ENCODE measurements at places on chromosomes 12 and 14.

- no peak for DNase-seq
These were observed 27.3 kb downstream of the DAAM1 start for GRCh38 chr14:59215757-59216156.

- no peak for DNase-seq
These were observed 2.1 kb downstream of the RNASE13 start for GRCh38 chr14:21032326-21033132.

GRCh38 chr12:11500861-11501230 is 105.5 kb upstream of the PRB2 start:
- DNase-seq = no peak

DNA sequence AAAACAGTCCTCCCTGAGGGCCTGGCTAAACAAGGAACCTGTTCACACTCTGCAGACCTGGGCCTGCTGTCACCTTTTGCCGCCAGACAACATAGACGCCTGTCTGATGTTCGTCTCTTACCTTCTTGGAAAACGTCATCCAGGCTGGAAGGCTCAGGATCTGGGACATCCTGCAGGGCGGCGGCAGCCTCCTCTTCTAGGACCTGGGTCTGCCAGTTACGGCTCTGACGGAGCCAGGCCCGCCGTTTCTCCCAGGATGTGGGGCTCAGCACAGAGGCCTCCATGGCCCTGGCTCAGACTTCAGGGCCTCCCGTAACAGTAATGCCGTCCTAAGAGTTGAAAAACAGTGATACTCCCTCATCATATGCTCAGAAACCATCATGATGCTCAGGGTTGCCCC is 10.3 kb downstream of the TESPA1 start:
- no peak for DNase-seq

GRCh38 chr12:19666070-19666469 is 226.8 kb downstream of the AEBP2 start:
- no peak for DNase-seq

DNA sequence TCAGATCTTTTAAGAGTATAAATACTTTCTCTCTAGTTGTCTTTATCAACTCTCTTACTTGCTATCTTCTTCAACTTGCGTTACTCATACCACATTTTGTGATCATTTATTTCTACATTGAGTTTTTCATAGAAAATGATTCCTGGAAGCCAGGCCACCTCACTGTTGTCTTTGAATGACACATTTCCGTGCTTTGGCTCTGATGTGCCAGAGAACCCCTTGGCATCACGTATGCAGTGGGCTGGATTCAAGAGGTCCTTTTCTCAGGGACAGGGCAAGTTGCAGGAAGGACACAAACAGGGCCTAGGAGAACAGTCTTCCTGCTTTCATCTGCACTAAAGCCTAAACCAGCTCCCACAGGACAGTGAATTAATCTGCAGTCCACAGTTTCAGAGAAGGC is 70.3 kb upstream of the PYGL start:
- DNase-seq = no peak

GRCh38 chr12:50951112-50951511 is 1.2 kb upstream of the HIGD1C start:
- DNase-seq = no peak

- DNase-seq = no peak
These were observed 87.0 kb upstream of the VRK1 start for GRCh38 chr14:96710060-96710666.

- DNase-seq = no peak
These were observed 87.8 kb upstream of the PSMC1 start for GRCh38 chr14:90168425-90169105.

- DNase-seq = no peak
These were observed 137.5 kb downstream of the DYRK2 start for GRCh38 chr12:67786086-67786485.

- DNase-seq = no peak
These were observed 275.6 kb downstream of the AACS start for GRCh38 chr12:125340791-125341190.

DNA sequence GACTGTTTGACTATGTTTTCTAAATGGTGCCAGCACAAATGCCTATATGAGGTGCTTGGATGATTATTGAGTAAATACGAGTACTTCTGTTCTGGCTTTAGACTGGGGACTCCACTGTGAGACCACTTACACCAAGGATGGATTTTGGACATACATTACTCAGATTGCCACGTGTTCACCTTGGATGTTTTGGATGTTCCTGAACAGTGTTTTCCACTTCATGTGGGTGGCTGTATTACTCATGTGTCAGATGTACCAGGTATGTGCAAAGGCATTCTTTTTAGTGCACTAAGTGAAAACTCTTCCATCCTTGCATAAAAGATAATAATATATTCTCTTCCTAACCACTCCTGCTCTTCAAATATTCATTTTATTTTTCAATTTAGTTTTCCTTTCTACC is 30.7 kb downstream of the CSRP2 start:
- DNase-seq = no peak

DNA sequence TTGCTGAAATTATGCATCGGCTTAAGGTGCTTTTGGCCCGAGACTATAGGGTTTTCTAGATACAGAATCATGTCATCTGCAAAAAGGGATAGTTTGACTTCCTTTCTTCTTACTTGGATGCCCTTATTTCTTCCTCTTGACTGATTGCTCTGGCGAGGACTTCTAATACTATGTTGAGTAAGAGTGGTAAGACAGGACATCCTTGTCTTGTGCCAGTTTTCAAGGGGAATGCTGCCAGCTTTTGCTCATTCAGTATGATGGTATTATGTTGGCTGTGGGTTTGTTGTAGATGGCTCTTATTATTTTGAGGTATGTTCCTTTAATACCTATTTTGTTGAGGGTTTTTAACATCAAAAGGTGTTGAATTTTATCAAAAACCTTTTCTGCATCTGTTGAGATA is 8.3 kb downstream of the BMAL2 start:
- no peak for DNase-seq

DNA sequence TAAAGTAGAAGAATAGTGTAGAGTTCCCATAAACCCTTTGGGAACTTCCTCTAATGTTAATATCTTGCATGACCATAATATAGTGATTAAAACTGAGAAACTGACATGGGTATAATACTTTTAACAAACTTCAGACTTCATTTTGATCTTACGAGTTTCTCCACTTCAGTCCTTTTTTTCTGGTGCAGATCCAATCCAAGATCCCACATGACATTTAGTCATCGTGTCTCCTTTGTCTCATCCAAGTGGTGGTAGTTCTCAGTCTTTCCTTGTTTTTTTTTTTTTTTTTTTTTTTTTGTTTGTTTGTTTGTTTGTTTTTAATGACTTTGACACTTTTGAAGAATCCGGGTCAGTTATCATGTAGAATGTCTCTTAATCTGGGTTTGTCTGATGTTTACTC is 179.2 kb downstream of the CACNA1C start:
- DNase-seq = no peak
